Activated T-helper 2 cell treated with anti-CD3 and anti-CD28 coated beads, Interferon-gamma antibody, Interleukin-2, Interleukin-4, amounts not matched to agents 10 μg/mL and 5 μg/mL and 100 μg/mL, durations not matched to agents 14 hours and 24 hours and 36 hours (primary cell): ENCODE measurements at places on chromosomes 11 and 22. TPM values are rescaled to one million over a fixed set of nuclear protein-coding genes. Genes with fewer than 3 reads are reported as not detected.

The GCAT gene
- total RNA-seq = 24.2 and 25.5 TPM in 2 replicates

The NFAM1 gene
- total RNA-seq = 0.21 and 0.23 TPM in 2 replicates

The ANKRD13D gene
- 119 and 135 TPM in 2 replicates for total RNA-seq

The SLC6A5 gene
- not detected in 2 replicates for total RNA-seq

The MIOX gene
- 0.25 TPM in 1 of 2 replicates, not detected in the other for total RNA-seq

The SYT7 gene
- total RNA-seq = 0.09 and 0.30 TPM in 2 replicates

The OR8J3 gene
- total RNA-seq = not detected in 2 replicates

The LDLRAD3 gene
- total RNA-seq = 0.76 and 1.4 TPM in 2 replicates

The PGA5 gene
- not detected in 2 replicates for total RNA-seq

The SCYL1 gene
- total RNA-seq = 94.4 and 95.8 TPM in 2 replicates

The EFEMP2 gene
- total RNA-seq = 8.8 and 9.2 TPM in 2 replicates

The AKIP1 gene
- total RNA-seq = 22.2 and 23.4 TPM in 2 replicates

The MTCH2 gene
- 124 and 131 TPM in 2 replicates for total RNA-seq

The SYTL2 gene
- 16.0 and 17.3 TPM in 2 replicates for total RNA-seq

The DESI1 gene
- 57.3 and 58.5 TPM in 2 replicates for total RNA-seq

The KIRREL3 gene
- not detected in 2 replicates for total RNA-seq

The IL17REL gene
- not detected in 2 replicates for total RNA-seq

The ATG2A gene
- total RNA-seq = 20.7 and 26.1 TPM in 2 replicates

The UBQLNL gene
- total RNA-seq = 0.09 TPM in 1 of 2 replicates, not detected in the other

The LGALS12 gene
- total RNA-seq = 1.1 and 1.4 TPM in 2 replicates

The PRR5L gene
- 23.4 and 32.7 TPM in 2 replicates for total RNA-seq

The FAM83F gene
- total RNA-seq = 0.07 and 0.11 TPM in 2 replicates

The CHRM1 gene
- total RNA-seq = not detected in 2 replicates

The OR56B1 gene
- not detected in 2 replicates for total RNA-seq

The TUBA8 gene
- total RNA-seq = 1.8 and 2.3 TPM in 2 replicates

The FCHSD2 gene
- total RNA-seq = 16.0 and 18.1 TPM in 2 replicates

The ADAMTS15 gene
- not detected in 2 replicates for total RNA-seq

The HYOU1 gene
- total RNA-seq = 215 and 226 TPM in 2 replicates
